ENCODE measurements at places on chromosomes 3 and 15. TPM values are rescaled to one million over a fixed set of nuclear protein-coding genes. Genes with fewer than 3 reads are reported as not detected.

DUOXA2 gene
- total RNA-seq, result not detected

- H3K4me1 ChIP-seq, result peaks cover 31% of the 10 kb centered on the region
- H3K36me3 ChIP-seq, result no peaks in the 10 kb centered on the region
- H3K27me3 ChIP-seq, result no peaks in the 10 kb centered on the region
Measured at GRCh38 chr3:11477407-11477911, 166.3 kb downstream of the VGLL4 start.

HIGD2B gene
- not detected for total RNA-seq

DNA sequence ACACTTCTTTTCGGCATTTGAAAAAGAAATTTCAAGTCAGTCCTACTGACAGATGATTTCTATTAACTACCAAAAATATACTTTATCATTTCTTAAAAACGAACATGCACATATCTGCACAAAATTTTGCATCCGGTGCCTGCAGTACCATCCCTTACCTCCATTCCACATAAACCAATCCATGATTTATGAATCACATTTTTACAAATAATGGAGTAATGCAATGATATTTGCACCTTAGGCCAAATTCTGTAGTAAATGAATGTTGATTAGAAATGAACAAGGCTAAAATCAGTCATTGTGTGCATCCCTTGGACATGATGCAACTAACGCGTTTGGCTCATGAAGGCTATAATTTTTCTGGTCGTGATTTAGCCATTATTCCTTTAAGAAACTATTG lies 46.5 kb downstream of the ROBO2 start:
- H3K36me3 ChIP-seq, result no peaks in the 10 kb centered on the region
- no peaks in the 10 kb centered on the region for H3K27me3 ChIP-seq

- H3K4me1 ChIP-seq, result no peaks in the 10 kb centered on the region
- no peak overlapping the region for H3K4me3 ChIP-seq
- H3K36me3 ChIP-seq, result no peaks in the 10 kb centered on the region
Measured at GRCh38 chr15:93035953-93036810, 52.8 kb downstream of the RGMA start.

DNA sequence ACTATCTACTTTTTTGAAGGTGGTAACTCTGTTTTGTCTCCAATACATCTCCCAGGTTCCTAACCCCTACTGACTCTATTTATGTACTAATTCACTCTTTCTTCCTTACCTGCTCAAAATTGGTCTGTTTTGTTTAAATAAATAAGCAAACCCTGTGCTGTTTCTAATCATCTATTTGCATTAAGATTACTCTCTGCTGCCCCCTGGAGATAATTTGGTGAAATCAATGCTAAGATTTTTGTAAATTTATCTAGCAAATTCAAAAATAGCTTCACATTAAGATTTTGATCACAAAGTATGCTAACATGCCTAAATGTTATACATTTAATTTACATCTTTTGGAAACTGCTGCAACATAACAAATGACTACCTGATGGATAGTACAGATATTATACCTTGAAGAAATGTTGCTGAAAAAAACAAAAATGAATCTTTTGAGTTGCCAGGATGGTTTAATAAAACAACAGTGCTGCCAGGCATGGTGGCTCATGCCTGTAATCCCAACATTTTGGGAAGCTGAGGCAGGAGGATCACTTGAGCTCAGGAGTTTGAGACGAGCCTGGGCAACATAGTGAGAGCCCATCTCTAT lies 4.4 kb upstream of the CD200R1 start:
- no peak overlapping the region for H3K4me3 ChIP-seq
- H3K4me1 ChIP-seq, result no peaks in the 10 kb centered on the region
- DNase-seq, result peak; percentile 25
- no peaks in the 10 kb centered on the region for H3K27me3 ChIP-seq
- H3K27ac ChIP-seq, result no peak overlapping the region

Data from osteoblast (primary cell).